ENCODE measurements at places on chromosomes 7 and 10.

DNA sequence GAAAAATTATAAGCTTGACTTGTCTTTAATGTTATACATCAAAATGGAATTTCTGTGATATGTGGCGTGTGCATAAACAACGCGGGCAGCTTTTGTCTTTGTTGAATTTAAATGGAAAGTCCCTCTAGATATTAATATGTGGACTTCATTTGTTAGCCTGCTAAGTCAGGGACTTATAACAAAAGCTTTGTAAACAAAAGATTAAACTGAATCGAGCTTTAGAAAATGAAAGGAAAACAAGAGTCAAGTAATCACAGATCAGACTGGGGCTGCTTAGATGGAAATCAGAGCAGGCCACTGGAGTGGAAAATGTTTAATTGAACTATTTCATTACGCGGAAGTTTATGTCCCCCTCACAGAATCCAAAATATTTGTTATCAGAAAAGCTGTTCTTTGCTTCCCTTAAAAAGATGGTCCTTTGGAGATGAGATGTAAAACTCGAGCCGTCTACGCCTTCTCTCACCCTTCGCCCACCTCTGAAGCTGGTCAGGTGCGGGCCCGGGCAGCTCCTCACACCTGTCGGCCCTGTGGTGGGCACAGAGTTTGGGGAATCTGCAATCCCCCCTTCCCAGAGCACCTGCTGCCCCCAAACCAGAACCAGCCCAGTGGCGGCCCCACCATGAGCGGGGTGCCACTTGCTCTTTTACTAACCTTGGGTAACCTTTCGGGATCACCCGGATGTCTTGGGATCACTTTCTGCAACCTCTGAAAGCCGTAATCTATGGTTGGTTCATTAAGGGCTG, 116.2 kb downstream of the EBF3 start:
- DNase-seq: no peak

- no peak for DNase-seq
Measured at GRCh38 chr10:27779462-27780015, 33.9 kb upstream of the MKX start.

- DNase-seq: no peak
Measured at GRCh38 chr7:141339603-141340002, 211.6 kb upstream of the AGK start.

- no peak for DNase-seq
Measured at GRCh38 chr7:104150470-104150869, 57.3 kb downstream of the ORC5 start.

DNA sequence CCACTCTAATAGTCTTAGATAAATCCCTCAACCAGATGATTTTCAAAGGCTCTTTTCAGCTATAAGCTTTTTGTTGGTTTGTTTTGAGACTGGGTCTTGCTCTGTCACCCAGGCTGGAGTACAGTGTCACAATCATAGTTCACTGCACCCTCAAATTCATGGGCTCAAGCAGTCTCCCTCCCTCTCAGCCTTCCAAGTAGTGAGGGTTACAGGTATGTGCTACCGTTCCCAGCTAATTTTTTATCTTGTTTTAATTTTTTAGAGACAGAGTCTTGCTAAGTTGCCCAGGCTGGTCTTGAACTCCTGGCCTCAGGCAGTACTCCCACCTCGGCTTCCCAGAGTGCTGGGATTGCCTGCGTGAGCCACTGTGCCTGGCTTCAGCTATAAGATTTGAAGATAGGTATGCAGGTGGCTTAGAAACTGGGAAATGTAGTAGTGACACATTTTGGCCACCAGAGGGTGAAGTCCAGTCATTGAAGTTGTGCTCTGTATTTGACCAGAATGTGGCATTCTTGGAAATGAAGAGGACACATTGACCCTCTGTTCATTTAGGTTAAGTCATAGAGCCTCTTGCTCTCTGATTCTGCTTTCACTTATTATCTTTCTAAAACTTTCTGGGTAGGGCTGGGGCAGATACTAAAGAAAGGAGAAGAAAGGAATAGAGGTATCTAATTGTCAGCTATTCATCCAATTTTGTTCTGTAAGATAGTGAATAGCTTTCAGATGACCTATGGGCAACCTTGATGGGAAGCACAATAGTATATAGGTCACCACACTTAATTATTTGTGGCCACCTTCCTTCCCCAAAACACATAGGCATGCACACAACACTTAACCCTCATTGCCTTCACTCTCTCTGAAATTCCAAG, 36.0 kb downstream of the R3HCC1L start:
- DNase-seq: no peak

- DNase-seq: no peak
Measured at GRCh38 chr10:59700709-59701108, 8.9 kb downstream of the SLC16A9 start.

DNA sequence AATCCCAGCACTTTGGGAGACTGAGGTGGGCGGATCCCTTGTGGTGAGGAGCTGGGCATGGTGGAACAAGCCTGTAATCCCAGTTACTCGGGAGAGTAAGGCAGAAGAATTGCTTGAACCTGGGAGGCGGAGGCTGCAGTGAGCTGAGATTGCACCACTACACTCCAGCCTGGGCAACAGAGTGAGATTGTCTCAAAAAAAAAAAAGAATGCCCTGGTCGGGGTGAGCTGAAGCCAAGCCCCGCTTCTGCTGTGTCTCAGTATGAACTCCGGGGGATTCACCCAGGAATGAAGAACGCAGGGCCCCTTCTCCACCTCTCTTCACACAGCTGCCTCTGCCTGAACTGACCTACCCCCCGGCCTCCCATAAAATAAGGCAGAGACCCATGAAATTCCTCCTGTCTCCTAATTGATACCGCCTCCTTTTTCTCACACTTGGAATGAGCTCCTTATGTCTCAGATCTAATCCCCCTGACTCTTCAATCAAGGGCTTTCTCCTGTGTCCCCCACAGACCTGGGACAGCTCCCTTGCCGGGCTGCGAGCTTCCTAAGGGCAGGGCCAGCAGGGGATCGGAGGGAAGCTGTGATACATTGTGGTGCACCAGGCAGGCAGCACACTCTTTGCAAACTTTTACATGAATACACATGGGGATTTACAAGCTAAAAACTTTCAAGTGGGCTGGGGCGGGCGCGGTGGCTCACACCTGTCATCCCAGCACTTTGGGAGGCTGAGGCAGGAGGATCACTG, 911 bp upstream of the ZP3 start:
- DNase-seq: no peak

GRCh38 chr10:98420786-98421185, 5.8 kb upstream of the PYROXD2 start:
- no peak for DNase-seq

- no peak for DNase-seq
Measured at GRCh38 chr10:103727546-103727963, 127.8 kb downstream of the SH3PXD2A start.

DNA sequence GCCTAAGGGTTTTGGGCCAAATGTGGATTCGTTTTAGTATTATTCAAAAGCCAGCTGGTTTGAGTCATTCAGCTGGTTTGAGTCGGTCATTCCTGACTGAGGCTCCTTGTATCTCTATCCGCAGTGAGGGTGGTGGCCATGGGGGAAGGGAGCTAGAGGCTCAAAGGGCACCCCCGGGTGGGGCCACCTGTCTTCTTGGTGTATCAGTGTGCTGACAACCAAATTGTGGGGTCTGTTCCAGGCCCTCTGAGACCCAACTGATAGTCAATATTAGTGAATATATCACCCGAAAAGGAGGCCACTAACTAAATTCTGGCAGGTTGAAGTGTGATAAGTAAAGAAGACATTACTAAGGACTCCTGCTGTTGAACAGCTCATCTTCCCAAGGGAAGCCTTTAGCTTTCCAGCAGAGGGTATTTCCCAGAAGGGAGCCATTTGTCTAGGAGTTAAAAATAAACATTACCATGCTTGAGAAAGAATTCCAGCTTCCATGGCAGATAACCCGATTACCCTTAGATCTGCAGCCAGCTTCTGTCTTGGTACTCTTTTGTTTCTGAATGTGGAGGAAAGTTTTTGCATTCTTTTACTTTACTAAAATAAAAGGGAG, 29.9 kb upstream of the DDX50 start:
- DNase-seq: peak; percentile 1

DNA sequence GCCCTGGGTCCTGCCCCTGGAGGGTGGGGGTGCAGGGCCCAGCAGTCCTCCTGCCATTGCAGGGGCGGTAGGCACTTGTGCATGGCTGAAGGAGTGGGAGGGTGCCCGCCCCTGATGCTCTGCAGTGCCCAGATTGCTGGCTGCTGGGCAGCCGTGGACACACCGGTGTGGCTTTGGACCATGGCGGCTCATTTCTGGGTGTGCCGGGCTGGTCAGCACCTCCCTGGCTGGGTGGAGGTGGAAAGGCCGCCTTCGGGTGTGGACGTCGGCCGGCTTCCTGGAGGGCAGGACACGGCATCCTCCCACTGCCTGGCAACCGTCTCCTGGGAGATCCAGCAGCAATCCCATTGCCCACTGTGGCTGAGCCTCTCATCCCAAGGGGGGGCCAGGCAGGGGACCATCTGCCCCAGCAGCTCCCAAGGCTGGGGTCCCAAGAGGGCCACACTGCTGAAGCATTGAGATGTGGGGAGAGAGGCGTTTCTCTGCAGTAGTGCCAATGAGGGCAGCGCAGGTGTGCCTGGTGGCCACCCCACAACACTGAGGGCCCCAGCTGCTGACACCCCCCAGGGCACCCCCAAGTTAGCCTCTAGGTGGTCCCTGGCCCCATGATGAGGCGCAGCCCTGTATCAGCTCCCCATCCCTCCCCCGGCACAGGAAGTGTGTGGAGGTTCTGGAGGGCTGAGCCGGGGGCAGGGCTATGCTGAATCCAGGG, 12.9 kb downstream of the TTYH3 start:
- DNase-seq: no peak

DNA sequence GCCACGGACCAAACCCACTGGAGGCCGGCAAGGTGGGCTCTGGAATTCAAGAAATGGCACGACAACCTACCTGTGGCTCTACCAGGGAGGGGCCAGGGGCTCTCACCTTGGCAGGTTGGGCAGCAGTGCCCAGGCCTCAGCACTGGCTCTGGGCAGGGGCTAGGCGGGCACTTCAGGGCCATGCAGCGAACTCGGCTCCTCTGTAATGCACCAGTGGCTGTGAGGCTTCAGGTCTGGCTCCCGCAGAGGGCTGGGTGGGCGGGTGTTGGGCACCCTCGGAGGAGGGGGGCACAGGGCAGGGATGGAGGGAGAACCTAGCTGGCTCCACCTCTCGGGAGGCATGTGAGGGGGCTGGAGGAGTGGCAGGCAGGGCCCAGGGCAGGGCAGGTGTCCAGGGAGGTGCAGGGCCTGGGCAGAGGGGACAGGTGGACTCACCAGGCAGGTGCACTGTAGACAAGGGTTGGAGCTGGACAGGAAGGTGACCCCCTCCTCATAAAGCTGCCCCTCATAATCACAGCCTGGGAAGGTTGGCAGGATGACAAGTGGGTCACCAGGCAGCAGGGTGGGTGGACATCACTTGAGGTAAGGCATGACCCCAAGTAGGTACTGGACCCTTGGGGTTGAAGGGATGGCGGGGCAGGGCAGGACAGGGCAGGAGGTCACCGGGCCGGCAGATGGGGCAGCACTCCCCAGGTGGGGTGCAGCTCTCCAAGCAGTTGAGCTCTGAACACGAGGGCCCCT, 6.7 kb downstream of the KCP start:
- DNase-seq: no peak

DNA sequence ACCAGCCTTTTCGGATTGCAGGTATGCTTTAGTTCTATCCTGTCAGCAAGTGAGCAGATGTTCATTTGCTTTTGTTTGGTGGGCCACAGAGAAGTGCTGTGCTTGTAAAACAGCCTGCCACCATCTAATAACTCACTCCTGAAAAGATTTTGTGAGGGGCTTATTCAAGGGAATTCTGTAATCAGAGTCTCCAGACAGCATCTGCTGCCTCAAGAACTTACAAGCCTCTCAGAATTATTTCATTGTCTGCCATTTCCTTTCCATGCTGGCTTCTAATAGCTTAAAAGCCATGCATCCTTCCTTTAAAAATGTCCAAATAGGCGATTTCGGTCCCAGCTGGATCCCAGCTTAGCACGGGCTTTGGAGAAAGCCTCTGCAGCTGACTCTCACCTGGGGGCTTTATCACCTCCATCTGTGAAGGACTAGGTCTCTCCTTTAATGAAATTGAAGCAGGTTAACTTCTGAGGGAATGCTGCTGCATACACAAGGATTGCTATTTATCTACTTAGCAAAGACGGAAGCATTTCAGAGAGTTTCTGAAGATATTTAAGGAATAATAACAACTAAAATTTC, 48.0 kb downstream of the MALRD1 start:
- no peak for DNase-seq

- DNase-seq: no peak
Measured at GRCh38 chr7:111074748-111075146, 16.2 kb upstream of the LRRN3 start.

GRCh38 chr7:119943942-119944600, 328.9 kb upstream of the KCND2 start:
- DNase-seq: no peak

DNA sequence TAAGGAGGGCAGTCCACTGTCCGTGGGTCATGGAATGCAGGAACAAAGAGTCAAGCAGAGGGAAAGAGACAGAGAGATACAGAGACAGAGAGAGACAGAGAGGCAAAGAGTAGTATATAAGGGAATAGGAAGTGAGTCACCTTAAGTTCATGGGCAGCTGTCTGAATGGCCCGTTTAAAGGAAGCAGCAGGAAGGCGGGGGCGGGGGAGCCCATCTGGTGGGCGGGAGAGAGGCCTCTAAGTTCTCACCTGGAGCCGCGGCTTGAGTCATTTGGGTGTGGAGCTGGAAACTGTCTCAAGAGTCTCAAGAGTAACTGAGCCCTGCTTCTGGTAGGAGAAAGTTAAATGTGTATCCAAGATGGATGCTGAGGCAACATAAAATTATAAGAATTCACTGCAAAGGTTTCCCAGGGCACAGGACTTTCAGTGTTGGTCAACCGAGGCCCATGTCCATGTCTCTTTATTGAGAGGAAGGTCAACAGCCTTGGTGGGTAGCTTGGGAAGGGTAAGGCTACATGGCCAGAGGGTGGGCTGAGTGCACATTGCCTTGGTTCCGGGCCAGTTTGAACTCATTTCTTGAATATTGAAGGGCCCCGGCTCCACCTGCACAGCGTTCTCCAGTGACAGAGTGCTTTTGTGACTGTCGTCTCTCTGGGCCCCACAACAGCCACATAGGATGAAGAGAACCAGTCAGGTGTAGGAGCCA, 85.5 kb upstream of the CACUL1 start:
- DNase-seq: no peak

DNA sequence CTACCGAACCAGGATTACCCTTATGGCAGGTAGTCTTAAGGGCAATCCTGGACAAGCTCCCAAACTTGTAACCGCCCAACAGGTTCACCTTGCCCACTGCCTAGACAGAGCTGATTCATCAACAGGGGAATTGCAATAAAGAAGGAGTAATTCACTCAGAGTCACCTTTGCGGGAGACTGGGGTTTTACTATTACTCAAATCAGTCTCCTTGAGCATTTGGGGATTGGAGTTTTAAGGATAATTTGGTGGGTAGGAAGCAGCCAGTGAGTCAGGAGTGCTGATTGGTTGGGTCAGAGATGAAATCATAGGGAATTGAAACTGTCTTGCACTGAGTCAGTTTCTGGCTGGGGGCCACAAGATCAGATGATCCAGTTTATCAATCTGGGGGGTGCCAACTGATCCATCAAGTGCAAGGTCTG, 25.3 kb downstream of the HK1 start:
- DNase-seq: no peak

DNA sequence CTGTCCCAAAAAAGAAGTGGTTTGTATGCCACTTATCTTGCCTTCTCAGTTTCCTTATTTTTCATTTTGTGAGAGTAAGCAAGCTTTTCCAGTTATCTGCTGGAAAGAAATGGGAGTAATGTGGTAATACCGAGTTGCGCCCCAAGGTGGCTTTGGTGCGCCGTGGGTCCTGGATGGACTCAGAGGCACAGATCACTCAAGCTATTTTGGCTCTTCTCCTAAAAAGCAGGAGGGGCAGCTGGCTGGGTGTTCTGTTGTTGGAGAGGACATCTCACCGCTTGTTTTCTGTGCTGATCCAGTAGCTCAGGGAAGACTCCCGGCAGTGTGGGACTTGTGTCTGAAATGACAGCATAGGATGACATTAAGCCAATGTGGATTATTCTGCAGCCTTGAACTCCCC, 16.4 kb downstream of the PRKRIP1 start:
- DNase-seq: no peak

All from NCI-H187 treated with DMSO at 0.1 percent for 48 hours (cell line).